GM12892 (cell line): ENCODE measurements at places on chromosomes 7 and 10.

GRCh38 chr7:76091506-76091905 lies 43.6 kb downstream of the MDH2 start:
- no peak for DNase-seq

DNA sequence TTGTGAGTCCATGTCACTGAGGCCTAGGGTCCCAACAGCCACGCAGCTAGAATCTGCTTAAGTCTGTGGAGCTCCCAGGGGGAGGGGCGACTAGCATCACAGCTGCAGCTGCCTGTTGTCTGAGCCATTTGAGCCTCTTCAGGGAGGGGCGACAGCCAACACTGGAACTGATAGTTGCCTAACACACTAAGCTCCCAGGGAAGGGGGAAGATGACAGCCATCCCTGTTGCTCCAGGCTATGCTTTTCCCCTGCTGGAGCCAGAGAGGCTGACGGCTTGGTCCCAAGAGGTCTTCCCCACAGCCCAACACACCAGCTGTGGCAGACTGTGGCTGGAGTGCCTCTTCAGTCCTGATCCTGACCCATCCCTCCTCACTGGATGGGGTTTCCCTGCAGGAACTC lies 817.5 kb downstream of the NXPH1 start:
- DNase-seq, result no peak

GRCh38 chr10:112986544-112987190 lies 36.6 kb downstream of the TCF7L2 start:
- no peak for DNase-seq

DNA sequence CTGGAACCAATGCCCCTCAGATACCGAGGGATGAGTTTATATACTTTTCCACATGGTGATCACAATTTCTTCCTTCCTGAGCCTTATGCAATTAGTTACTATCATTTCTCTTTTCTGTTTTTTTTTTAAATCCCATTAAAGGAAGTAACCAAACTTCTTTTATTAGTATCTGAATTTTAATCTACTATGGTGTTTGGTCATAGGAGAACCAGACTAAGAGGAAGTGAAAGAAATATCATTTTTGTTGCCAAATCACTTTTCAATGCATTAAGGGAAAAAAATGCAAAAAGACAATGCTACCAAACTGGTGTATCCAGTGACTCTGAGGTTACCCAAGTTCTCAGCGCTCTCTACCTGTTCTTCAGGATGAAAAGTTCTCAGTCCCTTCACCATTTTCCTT lies 167.7 kb downstream of the NXPH1 start:
- no peak for DNase-seq

DNA sequence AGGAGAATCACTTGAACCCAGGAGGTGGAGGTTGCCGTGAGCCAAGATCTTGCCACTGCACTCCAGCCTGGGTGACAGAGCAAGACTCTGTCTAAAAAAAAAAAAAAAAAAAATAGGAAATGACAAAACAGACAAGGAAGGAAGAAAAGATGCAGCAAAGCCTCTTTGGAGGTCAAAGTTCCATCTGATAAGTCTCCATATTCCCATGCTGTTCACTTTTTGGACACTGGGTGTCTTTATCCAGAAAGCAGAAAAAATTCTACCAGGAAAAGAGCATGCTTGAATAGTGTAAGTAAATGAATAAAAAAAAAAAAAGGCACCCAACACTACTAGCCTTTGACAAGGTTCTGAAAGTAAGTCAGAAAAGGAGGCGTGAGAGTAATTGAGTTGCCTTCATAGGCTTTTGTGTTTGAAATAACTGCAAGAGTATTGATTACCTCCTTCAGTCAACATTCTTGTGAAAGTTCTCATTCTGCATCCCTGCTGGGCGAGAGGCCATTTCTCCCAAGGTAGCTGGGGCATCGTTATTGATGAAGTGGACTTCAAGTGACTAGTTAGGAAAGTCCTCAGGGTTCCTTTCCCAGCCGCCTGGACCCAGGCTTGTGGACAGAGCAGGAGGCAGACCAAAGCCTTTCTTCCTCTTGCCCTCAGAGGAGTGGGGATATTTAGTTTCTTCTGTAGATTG lies 133.3 kb upstream of the KIF5B start:
- no peak for DNase-seq

- DNase-seq, result no peak
Measured at GRCh38 chr7:120877701-120878100, 19.8 kb upstream of the TSPAN12 start.

DNA sequence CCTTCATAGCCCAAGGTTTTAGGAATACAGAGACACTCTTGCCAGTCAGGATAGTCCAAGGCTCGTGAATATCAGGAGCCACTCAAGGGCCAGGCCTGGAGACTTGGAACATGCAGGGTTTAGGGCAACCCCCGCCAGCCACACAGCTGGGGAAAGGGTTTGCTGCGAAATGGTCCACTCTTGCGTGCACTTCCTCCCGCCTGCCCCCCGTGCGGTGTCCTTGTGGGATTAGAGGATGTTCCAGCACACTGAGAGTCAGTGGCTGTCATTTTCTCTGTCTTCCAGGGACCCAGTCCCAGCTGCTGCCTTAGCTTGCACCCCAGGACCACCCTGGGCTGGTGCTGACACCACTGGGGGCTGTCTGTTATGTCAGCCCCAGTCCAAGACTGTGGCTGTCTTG lies 38.5 kb downstream of the POR start:
- DNase-seq, result no peak

DNA sequence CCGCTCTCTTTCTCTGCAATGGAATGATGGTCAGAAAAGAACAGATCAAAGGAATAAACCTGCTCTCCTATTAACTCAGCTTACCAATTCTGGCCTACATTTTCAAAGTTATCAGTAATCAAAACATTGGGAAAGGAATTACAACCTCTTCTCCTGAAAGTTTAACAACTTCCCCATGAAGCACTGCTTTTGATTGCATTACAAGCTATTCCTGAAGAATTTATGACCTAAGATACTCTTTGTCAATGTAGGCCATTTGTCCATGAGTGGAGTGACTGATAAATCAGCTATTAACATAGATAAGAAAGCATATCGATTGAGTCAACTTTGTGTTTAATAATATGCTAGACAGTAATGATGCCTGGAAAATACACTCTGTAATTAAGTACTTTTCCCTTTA lies 271.7 kb upstream of the C7orf33 start:
- DNase-seq, result no peak

GRCh38 chr7:78218876-78219275 lies 420.3 kb downstream of the PHTF2 start:
- DNase-seq, result no peak

DNA sequence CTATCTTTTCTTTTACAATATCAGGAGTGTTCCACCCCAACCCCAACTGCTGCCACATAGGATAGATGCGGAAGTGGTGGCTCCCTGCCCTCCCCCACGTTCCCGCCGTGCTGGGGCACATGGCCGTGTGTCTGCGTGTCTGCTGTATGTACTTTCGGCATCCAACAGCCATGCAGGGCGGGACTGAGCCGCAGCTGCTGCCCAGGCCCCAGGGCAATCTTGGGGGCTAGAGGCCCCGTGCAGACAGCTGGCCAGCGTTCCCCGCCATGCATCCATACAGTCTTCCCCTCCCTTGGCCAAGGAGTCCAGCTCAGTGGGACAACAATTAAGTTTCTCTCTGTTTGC lies 162.7 kb downstream of the DGKB start:
- no peak for DNase-seq

GRCh38 chr10:94000638-94001415 lies 7.1 kb downstream of the PLCE1 start:
- no peak for DNase-seq

DNA sequence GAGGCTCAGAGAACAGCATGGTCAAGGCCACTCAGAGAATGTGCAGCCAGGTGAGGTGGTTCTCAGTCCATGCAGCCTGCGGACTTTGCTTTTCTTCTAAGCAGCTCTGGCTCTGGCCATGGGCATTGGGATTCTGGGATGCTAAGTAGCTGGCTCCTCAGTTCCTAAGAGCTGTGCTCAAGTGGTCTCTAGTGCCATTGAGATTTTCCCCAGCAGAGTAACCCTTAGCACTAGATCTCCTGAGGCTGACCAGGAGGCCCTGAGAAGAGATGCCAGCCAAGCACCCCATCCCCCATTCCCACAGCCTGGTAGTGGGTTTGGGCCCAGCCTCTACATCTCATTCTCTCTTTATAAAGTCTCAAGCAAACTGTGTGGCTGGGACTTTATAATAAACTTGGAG lies 77.1 kb downstream of the KCNMA1 start:
- no peak for DNase-seq

- no peak for DNase-seq
Measured at GRCh38 chr7:75924889-75925288, 9.9 kb downstream of the POR start.

DNA sequence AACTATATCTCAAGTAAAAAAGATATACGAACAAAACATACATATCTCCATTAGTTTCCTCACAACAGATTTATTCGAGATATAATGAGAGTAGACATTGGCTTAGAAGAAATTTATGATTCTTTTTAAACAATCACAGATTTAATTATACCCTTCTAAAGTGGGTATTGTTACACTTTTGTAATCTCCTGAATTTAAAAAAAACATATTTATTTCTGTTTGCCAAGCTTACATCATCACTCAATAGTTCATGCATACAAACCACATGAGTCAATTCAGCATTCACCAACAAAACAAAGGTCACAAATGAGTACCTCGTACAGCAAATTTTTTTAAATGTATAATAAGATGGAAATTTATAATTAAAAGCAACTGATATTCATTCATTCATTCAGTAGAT lies 17.6 kb downstream of the LRRN3 start:
- no peak for DNase-seq

DNA sequence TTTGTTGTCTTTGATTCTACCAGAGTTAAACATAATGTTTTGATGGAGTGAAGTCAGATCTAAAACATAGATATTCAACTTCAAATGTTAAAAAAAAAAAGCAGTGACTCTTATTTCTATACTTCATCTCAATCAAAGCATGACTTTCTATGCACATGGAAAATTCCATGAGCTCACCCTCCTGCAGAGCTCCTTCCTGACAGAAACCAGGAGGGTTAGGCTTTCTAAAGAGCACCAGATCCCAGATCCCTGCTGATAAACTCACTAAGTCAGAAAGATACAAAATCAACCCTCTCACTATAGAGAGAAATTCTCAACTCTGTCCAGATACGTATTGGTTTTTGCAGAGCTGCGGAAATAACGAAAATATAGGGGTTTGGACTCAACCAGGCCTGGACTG lies 122.6 kb downstream of the FAM107B start:
- DNase-seq, result no peak

DNA sequence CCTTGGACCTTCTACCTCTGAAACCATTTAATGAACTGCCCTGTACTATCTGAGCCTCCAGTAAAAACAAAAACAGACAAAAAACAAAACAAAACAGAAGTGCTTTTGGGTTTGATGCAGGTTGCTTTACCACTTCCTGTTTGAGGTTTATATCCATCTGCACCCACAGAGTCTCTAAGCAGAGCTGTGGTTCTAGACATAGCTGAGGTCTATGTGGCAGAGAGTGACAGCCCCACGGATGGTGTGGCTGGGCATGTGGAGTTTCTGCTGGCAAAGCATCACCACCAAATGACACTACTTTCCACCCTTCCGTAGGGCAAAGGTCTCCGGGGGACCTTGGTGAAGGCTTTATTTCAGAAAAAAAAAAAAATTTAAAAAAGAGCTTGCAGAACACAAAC lies 754.2 kb downstream of the GRID1 start:
- DNase-seq, result no peak

DNA sequence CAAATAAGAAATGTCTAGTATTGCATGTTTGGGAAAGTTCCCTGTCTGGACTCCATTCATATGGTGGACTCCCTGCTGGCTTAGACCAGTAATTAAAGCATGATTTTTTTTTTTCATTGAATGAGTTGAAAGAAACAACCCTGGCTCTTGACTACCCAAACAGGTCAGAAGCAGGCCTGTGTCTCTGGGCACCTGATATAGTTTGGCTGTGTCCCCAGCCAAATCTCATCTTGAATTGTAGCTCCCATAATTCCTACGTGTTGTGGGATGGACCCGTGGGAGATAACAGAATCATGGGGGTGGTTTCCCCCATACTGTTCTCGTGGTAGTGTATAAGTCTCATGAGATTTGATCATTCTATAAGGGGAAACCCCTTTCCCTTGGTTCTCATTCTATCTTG lies 206.2 kb downstream of the TMEM178B start:
- no peak for DNase-seq

GRCh38 chr7:158956805-158957509 lies 100.6 kb downstream of the DYNC2I1 start:
- DNase-seq, result no peak

- DNase-seq, result no peak
Measured at GRCh38 chr7:93205046-93205445, 21.2 kb downstream of the HEPACAM2 start.

DNA sequence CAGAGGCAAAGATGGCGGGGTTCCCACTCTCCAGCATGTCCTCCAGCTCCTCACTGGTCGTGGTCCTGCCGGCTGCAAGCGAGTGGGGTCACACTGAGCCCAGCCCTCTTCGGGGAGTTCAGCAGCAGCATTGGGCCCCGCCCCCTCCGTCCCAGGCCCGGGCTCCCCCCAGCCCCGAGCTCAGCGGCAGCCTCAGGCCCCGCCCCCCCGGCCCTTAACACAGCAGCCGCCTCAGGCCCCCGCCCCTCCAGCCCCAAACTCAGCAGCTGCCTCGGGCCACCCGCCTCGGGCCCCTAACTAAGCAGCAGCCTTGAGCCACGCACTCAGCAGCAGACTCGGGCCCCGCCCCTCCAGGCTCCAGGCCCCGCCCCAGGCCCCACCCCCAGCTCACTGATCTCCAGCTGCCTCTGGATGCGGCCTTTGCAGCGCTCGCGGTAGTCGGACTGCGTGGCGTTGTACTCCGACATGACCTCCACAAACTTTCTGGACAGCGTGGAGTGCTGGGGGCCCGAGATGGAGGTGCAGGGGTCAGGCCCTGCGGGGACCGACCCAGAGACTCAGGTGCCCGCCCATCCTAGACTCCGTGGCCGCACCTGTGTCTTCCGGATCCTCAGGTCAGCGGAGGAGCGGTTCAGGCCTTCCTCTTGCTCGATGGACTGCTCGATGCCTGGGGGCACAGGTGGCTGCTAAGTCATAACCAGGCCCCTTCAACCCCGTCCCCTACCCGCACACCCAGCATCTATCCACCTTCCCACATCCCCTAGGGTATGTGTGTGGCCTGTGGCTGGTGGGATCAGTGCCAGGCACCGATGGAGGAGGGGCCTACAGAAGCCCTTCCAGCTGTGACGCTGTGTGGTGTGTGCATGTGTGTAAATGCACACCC lies 15.5 kb downstream of the STX1A start:
- no peak for DNase-seq

- peak; percentile 38 for DNase-seq
Measured at GRCh38 chr7:44633254-44634186, 27.1 kb downstream of the OGDH start.

DNA sequence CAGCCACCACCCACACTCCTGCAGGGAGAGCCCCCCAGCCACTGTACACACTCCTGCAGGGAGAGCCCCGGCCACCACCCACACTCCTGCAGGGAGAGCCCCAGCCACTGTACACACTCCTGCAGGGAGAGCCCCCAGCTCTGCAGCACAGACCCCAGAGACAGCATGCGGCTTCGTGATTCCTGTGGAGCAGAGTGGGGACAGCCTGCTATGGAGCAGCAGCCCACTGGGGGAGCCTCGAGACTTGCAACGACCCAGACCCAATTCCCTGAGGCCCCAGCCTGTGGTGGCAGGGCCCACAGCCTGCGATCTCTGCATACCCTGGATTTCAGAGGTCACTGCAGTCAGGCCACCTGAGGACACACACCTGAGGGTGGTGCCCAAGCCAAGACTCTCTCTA lies 523.1 kb downstream of the DNAJB6 start:
- DNase-seq, result no peak

- DNase-seq, result no peak
Measured at GRCh38 chr7:37128327-37129034, 320.2 kb downstream of the ELMO1 start.
